Lower lobe of right lung (tissue), 2 donors: ENCODE measurements at places on chromosomes 7 and 10.

DNA sequence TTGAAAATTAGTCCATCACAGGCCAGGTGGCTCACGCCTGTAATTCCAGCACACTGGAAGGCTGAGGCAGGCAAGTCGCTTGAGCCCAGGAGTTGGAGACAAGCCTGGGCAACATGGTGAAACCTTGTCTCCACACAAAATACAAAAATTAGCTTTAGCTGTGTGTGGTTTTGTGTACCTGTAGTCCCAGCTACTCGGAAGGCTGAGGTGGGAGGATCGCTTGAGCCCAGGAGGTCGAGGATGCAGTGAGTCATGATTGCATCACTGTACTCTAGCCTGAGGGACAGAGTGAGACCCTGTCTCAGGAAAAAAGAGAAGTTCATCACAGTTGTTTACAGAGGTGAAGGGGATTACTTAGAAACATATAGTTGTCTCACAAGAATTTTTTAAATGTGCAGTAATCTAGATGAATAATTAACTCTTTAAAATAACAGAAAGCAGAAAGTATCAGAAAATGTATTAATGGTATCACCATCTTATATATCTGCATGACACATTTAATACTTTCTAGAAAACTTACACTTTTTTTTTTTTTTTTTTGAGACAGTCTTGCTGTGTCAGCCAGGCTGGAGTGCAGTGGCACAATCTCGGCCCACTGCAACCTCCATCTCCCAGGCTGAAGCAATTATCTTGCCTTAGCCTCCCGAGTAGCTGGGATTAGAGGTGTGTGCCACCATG is 8.9 kb downstream of the LCOR start:
- no peak for DNase-seq

DNA sequence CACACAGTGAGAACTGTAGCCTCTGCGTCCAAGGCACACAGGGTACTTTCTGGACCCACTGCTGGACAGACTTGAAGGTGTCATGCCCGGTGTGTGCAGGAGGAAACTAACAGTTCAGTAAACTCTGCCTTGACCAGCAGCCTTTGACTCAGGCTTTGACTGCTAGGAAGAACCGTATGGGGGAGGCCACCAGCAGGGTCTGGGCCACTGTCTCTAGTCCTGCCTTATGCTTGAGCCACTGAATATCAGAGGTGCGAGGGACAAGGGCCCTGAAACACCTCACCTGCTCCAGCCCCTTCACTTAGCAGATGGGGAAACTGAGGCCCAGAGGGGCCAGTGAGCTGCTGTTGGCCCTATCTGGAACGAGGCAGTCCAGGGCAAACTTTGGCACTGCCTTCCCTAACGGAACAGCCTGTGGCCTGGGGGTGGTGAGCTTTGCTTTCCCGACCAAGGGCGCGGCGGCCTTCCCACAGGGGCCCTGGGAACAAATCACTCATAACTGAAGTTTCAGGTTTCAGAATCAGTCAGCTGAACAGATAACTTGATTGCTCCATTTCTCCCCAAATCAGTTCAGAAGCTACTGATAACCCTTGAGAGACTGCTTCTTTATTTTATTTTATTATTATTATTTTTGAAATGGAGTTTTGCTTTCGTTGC is 130.0 kb downstream of the FAM53B start:
- no peak for DNase-seq

DNA sequence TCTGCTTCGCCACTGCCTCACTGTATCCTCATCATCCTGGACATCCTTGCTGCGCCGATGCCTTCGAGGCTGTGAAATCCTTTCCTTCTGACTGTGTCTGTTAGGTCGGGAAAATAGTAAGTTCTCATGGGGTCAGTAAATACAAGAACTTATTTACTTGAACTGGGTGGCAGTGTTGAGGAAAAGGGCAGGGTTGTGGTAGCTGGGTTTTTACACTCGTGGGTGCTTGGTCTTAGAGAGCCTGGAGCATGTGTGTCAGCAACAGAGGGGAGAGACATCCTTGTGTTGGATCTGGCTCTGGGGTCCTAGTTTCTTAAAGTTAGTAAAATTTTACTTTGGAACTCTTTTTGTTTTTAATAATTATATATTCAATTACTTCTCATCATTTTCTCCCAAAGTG is 112.9 kb upstream of the GATA3 start:
- no peak for DNase-seq

DNA sequence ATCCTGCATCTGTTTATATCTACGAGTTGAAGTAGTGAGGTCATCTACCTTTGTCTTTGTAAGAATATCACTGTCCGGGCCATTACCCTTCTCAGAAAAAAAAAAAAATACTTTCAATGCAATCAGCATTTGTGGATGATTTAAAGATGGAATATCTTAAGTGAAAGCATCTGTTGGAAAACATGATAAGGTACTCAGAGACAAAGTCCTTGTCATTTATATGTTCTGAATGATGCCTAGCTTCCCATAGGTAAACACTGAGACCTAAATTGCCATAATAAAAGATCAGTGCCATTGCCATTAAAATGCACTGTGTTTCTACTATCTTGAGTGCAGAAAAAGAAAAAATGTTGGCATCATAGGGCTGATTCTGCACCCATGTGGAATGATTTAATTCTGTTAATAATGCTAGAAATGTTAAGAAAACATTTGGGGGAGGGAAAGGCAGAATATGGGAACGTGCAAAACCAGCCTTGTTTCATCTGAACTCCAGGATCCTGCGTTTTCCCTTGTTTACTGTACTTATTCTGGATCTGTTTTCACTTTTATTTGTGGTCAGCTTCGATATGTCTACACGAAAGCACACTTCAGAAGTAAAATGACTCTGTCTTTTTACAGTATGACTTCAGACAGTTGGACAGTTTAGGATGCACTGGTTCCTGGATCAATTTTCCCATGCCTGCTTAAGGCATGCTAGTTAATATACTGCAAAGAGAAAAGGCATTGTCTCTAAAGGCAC is 669.8 kb downstream of the SUGCT start:
- no peak for DNase-seq

DNA sequence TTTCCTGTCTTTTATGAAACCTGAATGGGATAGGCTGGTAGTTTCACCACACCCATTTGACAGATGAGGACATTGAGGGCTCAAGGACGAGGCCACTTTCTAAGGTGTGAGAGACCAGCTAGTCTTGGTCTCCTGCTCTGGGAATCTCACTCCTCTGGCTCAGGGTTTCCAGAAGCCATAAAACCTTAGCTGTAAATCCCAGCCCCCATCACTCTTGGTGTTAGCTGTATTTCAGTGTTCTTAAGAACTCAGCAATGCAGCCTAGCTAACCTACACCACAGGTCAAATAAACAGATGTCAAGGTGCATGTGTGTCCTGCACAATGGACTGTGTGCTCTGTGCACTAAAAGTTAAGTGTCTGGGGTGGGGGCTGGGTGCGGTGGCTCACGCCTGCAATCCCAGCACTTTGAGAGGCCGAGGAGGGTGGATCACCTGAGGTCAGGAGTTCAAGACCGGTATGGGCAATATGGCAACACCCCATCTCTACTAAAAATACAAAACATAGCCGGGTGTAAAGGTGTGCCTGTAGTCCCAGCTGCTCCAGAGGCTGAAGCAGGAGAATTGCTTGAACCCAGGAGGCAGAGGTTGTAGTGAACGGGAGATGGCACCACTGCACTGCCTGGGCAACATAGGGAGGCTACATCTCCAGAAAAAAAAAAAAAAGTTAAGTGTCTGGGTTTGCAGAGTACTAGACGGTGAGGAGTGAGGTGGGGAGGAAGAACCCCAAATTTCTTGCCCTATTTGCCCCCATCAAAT is 567 bp upstream of the EPO start:
- no peak for DNase-seq

DNA sequence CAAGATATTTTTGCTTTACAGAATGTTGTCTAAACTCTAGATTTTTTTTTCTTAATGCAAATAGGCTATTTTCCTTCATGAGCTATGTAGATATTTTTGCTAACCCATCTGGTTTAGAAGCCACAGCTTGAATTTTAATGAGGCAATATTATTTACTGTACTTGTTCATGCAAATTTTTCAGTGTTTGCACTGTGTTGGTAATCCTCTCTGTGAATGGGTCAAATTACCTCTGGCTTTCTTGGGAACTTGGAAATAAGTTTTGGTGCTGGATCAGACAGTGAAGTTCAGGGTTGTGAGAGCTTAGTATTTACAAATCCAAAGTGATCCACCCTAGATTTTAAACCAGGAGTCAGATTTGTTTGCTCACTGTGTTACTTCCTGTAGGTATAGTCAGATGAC is 686.9 kb downstream of the NXPH1 start:
- no peak for DNase-seq

DNA sequence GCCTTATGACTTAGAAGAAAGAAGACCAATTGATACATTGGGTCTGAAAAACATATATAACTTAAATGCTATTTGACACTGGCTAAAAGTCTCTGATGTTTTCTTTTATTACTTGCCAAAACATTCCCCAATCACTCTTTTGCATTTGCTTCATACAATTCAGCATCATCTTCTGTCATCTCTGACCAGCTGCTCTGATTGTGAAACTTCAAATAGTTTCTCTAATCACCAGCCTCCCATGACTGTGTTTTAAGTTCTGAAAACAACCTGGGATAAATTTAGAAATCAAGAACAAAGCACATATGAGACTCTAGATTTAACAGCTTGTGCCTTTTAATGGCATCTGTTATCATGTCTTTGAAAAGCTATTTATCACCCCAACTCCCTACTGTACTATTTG is 208.4 kb upstream of the KCND2 start:
- no peak for DNase-seq

GRCh38 chr7:38294926-38295325 is 21.5 kb upstream of the TARP start:
- DNase-seq: no peak

GRCh38 chr10:50464004-50464409 is 159.7 kb downstream of the SGMS1 start:
- DNase-seq: no peak

DNA sequence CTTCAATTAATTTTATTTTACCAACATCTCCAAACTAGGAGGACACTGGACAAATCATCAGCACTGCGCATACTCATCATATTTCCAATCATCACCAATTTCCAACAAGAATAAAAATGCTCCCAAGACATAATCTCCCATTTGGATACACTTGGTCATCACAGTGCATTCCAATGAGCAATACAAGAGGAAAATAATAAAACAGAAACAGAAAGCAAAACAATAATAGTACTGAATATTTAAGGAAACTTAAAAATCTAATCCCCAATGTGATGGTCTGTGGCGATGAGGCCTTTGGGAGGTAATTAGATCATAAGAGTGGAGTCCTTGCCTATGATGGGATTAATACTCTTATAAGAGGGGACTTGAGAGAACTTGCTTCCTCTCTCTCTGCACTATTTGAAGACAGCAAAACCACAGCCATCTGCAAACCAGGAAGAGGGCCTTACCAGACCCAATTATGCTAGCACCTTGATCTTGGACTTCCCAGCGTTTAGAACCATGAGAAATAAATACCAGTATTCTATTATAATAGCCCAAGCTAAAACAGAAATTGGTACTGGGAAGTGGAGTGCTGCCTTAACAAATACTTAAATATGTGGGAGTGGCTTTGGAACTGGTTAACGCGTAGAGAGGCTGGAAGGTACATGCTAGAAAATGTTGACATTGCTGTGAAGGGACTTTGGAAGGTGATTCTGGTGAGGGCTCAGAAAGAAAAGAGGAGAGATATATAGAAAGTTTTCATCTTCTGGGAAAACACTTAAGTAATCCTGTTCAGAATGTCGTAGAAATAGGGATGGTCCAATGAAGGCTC is 91.5 kb downstream of the JAZF1 start:
- DNase-seq: no peak

- no peak for DNase-seq
Measured at GRCh38 chr10:14374745-14375445, 44.2 kb upstream of the FRMD4A start.
